ENCODE measurements at places on chromosomes 4 and X.

DNA sequence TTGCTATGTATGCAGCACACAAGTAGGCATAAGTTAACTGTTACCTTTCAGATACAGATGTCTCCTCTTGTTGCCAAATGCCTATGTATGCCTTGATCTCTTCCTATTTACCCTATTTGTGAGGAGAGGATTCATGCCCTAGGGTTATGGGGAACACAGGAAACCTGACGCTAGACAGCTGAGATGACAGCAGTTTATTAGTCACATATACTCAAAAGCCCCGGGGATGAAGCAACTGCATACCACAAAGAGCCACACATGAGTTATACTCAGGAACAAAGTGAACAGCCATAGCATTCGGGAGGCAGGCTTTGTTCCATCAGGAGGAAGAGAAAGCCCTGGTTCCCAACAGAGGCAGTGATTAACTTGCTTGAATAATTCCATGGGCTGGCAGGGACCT lies 1011.7 kb upstream of the PCDH7 start:
- DNase-seq: no peak

- DNase-seq: no peak
Measured at GRCh38 chrX:123085311-123085940, 98.7 kb upstream of the GRIA3 start.

DNA sequence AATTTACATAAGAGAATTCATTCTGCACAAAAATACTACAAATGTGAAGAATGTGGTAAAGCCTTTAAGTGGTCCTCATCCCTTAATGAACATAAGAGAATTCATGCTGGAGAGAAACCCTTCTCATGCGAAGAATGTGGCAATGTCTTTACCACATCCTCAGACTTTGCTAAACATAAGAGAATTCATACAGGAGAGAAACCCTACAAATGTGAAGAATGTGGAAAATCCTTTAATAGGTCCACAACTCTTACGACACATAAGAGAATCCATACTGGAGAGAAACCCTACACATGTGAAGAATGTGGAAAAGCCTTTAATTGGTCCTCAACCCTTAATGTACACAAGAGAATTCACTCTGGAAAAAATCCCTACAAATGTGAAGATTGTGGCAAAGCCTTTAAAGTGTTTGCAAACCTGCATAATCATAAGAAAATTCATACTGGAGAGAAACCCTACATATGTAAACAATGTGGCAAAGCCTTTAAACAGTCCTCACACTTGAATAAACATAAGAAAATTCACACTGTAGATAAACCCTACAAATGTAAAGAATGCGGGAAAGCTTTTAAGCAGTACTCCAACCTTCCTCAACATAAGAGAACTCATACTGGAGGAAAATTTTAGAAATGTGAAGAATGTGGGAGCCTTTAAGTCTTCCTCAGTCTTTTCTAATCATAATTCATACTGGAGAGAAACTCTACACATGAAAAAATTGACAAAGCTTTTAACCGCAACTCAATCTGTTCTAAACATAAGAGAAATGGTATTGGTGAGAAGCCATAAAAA lies 37.4 kb downstream of the ZNF718 start:
- DNase-seq: no peak

DNA sequence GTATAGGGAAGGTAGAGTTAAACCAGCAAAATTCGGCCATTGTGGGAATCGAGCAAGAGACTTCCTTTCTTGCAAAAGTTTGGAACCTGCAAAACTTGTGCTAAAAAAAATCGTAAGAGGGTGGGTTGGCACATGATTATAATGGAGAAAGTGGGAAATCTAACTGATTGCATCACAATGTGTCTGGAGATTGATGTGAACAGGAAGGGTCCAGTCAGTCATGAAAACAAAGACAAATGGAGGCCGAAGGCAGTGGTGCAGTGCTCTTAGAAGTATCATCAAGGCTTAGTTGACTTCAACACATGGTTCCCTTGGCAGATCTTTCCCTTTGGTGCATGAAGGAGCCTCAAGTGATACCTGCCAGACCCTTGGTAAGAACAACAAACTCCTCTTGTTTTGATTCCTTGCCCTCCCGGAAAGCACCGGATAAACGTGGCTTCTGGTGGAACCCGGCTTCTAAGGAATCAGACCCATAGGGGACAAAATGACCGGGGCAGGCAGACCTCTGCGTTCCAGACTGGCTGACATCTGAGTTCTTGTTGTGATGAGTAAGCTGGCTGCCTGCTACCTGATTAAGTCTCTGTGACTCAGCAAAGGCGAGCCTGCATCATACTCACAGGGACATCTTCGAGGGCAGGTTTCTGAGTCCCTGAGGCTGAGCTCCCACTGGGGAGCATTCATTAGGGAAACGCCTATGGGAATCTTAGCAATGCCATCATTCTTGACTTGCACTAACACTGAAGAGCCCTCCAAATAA lies 87.7 kb upstream of the MAP3K15 start:
- DNase-seq: no peak

GRCh38 chrX:120790118-120790517 lies 85.5 kb downstream of the CT47B1 start:
- DNase-seq: no peak

GRCh38 chr4:93839704-93840103 lies 11.2 kb downstream of the ATOH1 start:
- no peak for DNase-seq

DNA sequence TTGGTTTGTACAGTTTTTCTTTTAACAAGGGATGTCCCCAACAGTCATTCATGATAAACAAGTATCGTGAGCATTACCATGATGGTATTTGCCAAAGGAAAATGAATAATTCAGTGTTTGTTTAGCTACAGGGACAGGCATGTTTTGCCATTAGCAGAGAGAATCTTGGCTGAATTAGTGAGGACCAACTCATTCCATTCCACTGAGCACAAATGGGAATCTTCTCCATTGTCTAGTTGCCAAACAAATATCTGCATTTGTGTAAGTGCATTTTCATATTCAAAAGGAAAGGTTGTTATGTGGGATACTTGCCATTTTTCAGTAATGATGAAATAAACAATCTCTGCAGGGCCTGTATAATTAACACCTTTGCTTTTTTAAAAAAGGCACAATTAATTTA lies 1762.6 kb downstream of the RPA4 start:
- DNase-seq: no peak

- DNase-seq: no peak
Measured at GRCh38 chr4:22522706-22523501, 7.0 kb upstream of the ADGRA3 start.

GRCh38 chr4:175457956-175458355 lies 354.1 kb downstream of the GPM6A start:
- DNase-seq: no peak

- no peak for DNase-seq
Measured at GRCh38 chr4:56764775-56765174, 56.7 kb downstream of the SPINK2 start.

GRCh38 chrX:120000490-120001246 lies 57.1 kb upstream of the NKAP start:
- DNase-seq: no peak

- DNase-seq: no peak
Measured at GRCh38 chr4:1053080-1053661, 41.7 kb downstream of the FGFRL1 start.

GRCh38 chrX:66632473-66632872 lies 6.4 kb downstream of the EDA2R start:
- DNase-seq: no peak

GRCh38 chr4:145098675-145099037 lies 545 bp downstream of the ABCE1 start:
- peak; percentile 18 for DNase-seq

GRCh38 chr4:181143250-181143854 lies 1099.8 kb upstream of the TENM3 start:
- peak; percentile 13 for DNase-seq

- no peak for DNase-seq
Measured at GRCh38 chr4:184937745-184938144, 80.5 kb upstream of the HELT start.

DNA sequence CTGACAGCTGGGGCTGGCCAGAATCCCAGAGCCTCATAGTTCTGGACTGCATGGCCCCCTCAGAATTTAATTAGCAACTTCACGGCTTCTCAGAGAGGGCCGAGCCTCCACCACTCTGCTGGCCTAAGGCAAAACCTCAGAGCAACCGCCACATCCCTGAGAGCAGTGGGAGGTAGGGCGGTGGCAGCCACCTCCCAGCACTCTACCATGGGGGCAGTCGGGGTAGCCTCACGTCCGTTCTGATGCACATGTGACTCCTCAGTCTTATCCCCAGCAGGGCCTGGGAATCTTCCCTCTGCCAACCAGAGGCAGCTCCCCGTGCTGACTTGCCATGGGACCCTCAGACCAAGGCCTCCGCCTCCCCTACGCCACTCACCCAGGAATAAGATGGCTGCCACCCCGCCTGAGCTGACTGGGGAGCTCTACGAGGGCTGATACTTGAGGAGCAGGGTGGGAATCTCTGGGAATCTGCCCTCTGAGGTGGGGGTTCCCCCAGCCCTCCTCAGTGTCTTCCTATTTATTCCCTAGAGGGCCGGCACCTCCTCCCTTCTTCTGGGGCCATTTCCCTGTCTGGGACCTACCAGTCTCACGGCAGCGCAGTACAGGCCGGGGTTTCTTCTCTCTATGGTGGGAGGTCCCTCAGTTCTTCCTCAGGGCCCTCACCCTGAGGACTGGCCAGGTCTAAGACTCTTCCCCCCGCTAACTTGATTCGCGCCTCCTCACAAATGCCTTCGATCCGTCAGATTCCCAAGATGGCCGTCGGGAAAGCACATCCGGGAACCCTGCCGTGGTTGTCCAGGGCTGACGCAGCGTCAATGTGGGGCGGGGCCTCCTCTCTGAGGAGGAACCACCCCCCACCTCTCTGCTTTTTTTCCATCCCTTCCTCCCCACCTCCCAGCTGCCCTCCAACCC lies at the start of gene MAGEC2:
MAGEC2 (minus strand) TSS at position 769 of the 912 bp plus-strand sequence. CDS start 1,303 bp downstream, outside the sequence.
- no peak for DNase-seq

GRCh38 chrX:153649178-153649914 lies 2.3 kb downstream of the DUSP9 start:
- no peak for DNase-seq

DNA sequence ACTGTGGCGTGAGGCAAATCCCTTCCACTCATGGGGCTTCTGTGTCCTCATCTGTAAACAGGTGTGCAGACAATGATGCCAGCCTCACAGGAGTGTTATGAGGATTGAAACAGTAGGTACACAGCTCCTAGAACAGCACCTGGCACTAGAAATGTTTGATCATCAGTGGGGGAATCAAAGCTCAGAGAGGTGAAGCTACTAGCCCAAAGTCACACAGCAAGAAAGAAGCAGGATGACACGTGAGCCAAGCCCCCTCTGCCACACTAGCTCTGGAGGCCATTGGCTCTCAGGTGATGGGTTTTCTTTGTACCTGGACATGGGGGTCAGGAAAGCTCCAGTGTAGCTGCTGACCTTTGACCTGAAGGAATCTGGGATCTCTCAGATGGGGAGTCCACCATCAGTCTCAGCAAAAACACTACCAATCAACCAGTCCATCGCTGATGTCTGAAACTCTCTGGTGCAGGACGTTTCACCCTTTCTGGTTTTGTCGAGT lies 13.4 kb upstream of the SLC2A9 start:
- no peak for DNase-seq

DNA sequence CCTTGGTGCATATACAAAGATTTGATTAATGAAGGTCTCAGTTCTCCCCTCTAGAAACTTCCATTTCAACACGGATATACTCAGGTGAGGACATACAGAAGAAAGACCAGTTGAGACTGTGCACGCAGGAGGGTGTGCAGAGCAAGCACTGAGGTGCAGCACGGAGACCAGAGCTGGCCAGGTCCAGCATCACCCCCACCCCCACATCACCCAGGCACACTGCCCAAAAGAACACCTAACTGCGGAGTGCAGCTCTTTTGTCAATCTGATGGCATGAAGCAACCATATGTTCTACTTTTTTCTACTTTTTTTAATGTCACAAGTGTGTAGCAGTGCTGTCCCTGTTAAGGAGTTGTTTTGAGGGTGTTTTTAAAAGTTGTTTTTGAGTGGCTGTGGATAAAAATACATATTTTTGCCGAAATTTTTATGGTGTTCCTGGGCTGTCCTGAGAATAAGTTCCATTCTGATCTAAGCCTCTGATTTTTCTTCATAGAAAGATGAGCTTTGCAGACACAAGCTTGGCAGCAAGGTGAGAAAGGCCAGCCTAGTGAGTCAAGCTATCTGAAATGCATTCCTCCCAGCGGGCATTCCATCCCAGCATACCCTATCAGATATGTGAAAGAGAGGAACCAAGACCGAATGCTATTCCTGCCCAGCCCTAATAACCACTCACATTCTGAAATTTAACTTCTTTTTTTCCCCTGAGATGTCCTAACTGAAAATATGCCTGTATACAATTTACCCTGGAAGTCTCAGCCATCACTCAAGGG lies 173.7 kb downstream of the PTTG2 start:
- no peak for DNase-seq

DNA sequence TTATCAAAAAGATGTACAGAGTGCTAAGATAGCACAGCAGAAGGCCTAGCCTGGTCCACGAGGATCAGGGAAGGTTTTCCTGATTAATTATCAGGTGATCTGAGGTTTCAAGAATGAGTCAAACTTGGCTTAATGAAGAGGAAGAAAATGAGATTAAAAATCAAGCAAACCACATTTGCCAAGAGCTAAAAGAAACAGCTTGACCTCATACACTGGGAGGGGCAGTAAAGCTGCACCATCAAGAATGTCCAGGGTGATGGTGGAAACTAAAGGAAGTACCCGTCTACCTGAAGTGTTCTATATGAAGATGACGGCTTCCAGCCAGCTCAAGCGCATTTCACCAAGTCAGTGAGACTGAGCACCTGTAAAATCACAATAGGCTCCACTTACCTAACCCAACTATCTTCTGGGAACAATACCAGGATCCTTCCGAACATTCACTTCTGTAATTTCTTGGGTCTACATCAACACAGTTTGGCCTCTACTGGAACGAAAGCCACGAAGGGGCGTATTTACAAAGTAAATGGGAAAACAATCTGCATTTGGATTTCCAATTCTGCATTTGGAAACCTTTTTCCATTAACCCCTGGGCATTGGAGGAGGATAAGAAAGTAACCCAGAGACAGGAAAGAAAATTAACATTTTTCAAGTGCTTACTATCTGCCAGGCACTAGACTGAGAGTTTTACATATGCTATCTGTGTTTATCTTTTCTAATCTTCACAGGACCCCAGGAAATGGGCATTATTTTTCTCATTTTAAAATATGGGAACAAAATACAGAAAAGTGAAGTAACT lies 114.0 kb upstream of the DCLK2 start:
- no peak for DNase-seq

- DNase-seq: no peak
Measured at GRCh38 chr4:151129796-151130195, 30.4 kb downstream of the RPS3A start.

DNA sequence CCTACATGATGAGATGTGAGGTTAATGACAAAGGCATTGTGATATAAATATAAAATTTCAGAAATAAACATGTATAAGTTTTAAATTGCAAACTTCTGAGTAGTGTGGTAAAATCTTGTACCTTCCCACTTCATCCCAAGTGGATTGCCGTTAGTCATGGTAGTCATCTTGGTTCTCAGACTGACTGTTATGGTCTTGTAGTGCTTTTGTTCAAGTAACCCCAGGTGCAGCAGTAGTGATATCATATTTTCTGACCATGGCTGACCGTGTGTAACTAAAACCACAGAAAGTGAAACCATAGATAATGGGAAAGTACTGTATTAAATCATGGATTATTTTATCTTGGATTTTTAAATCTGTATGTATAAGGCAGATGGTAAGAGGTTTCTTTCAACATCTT lies 74.8 kb upstream of the SLIT2 start:
- no peak for DNase-seq

Measured in T-helper 22 cell (primary cell).